H4 (cell line): ENCODE measurements at places on chromosomes 2 and 18. TPM values are rescaled to one million over a fixed set of nuclear protein-coding genes. Genes with fewer than 3 reads are reported as not detected.

WDR54 gene
- 32.6 and 43.4 TPM in 2 replicates for total RNA-seq

TXNL4A gene
- total RNA-seq, result 144 and 146 TPM in 2 replicates

EPB41L3 gene
- 10.3 and 14.1 TPM in 2 replicates for total RNA-seq

SIX3 gene
- total RNA-seq, result not detected in 2 replicates

SLC16A14 gene
- total RNA-seq, result 0.82 and 2.5 TPM in 2 replicates

SCTR gene
- not detected in 2 replicates for total RNA-seq

INPP5D gene
- 0.46 TPM in 1 of 2 replicates, not detected in the other for total RNA-seq

GAREM1 gene
- 3.1 and 10.4 TPM in 2 replicates for total RNA-seq

IGFBP5 gene
- 366 and 374 TPM in 2 replicates for total RNA-seq

ASB1 gene
- 27.1 and 33.0 TPM in 2 replicates for total RNA-seq
